Kidney (tissue), 22 donors: ENCODE measurements at places on chromosomes 3 and 15. TPM values are rescaled to one million over a fixed set of nuclear protein-coding genes. Genes with fewer than 3 reads are reported as not detected.

GRCh38 chr3:167031364-167032049, 348.6 kb downstream of the ZBBX start:
- no peak overlapping the region for H3K27ac ChIP-seq
- H3K4me3 ChIP-seq, result no peak overlapping the region
- H3K36me3 ChIP-seq, result no peaks in the 10 kb centered on the region
- H3K4me1 ChIP-seq, result no peaks in the 10 kb centered on the region
- DNase-seq, result no peak

Gene ISL2
- total RNA-seq, result 0.44 TPM

GRCh38 chr3:174206607-174207192, 652.4 kb upstream of the NAALADL2 start:
- no peak overlapping the region for H3K27ac ChIP-seq
- no peak overlapping the region for H3K4me3 ChIP-seq
- H3K36me3 ChIP-seq, result no peaks in the 10 kb centered on the region
- no peaks in the 10 kb centered on the region for H3K4me1 ChIP-seq

Gene TMEM43
- 86.5 TPM for total RNA-seq

Gene GP5
- total RNA-seq, result 0.22 TPM

Gene MESP1
- total RNA-seq, result 2.1 TPM

DNA sequence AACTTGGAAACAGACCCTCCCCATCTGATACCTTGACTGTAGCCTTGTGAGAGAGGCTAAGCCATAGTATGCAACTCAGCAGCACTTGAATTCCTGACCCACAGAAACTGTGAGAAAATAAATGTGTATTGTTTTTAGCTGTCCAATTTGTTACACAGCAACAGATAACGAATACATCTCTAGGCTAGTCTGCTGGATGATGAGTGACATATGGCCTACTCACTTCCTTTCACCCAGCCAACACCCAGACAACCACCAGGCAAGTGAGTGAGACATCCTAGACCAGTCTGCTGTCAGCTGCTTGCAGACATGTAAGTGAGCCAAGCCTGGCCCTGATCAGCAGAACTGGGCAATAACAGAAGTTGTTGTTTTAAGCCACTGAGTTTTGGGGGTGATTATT, 19.2 kb upstream of the SMAD6 start:
- H3K27me3 ChIP-seq, result no peaks in the 10 kb centered on the region
- H3K27ac ChIP-seq, result no peak overlapping the region
- H3K36me3 ChIP-seq, result no peaks in the 10 kb centered on the region
- no peaks in the 10 kb centered on the region for H3K4me1 ChIP-seq
- no peak overlapping the region for H3K4me3 ChIP-seq

DNA sequence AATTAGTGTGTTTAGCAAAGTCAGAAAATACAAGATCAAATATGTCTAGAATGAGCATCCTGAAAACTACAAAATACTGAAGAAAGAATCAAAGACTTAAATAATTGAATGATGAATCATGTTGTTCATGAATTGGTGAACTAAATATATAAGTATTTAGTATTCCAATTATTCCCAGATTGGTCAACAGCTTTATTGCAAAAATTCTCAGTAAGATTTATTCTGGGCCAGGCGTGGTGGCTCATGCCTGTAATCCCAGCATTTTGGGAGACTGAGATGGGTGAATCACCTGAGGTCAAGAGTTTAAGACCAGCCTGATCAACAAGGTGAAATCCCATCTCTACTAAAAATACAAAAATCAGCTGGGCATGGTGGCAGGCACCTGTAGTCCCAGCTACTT, 250.0 kb upstream of the NECTIN3 start:
- no peaks in the 10 kb centered on the region for H3K27me3 ChIP-seq
- H3K4me1 ChIP-seq, result no peaks in the 10 kb centered on the region
- no peaks in the 10 kb centered on the region for H3K36me3 ChIP-seq
- no peak overlapping the region for H3K27ac ChIP-seq
- no peak overlapping the region for H3K4me3 ChIP-seq

DNA sequence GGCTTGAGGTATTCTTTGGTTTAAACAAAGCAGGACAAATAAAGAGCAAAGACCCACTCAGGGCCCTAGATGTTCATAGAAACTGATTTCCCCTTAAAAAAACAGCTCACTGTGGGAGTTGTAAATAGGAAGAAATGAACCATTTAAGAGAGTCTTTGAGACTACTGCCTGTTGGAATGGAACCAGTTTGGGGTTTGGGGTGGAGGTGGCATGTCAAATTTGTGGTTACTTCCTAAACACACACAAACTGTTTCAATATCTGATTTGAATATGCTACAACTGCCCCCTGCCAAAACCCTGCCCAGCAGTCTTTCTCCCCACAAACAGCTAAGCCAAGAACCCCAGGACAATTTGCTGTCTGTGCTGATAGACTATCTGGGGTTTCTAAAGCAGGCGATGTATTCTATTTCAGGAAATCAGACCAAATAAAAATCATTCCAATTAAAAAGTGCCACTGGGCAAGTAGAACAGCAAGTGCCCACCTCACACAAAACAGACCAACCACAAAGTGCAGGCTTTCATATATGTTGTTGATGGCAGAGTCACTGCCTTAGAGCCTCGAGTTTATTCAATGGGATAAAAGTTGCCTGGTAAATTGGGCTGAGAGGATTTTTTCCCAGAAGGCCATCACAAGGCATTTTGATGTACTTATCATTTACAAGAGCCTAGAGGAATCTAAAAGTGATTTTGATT, 293.9 kb upstream of the PROK2 start:
- no peak overlapping the region for H3K27ac ChIP-seq
- no peaks in the 10 kb centered on the region for H3K36me3 ChIP-seq
- no peaks in the 10 kb centered on the region for H3K27me3 ChIP-seq
- DNase-seq, result no peak

DNA sequence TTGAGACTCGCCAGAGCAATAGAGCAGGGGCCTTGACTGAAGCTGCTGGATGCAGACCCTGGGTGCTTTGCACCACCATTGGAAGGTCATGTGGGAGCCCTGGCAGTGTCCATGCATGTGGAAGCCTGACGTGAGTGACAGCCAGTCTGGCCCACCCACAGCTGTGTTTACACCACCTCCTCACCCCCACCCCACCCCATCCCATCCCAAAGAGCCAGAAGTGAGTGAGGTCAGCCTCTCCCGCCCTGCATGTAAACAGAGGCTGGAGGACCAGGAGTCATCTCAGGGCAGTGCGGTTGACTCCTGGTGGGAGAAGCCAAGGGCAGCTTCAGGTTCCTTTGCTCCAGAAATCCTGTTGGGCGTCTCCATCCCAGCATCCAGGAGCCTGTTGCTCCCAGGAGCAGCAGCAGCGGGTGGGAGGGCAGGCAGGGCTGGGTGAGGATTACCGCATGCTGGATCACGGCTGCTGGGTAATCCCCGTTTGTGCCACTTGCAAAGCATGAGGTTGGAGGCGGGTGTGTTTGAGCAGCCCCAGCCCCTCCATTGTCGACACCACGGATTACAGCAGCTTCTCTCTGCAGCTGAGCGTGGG, 44.6 kb downstream of the CORO2B start:
- peaks cover 5% of the 10 kb centered on the region for H3K4me1 ChIP-seq
- H3K36me3 ChIP-seq, result no peaks in the 10 kb centered on the region
- no peak overlapping the region for H3K4me3 ChIP-seq
- H3K27me3 ChIP-seq, result no peaks in the 10 kb centered on the region
- no peak overlapping the region for H3K27ac ChIP-seq
- no peak for DNase-seq

DNA sequence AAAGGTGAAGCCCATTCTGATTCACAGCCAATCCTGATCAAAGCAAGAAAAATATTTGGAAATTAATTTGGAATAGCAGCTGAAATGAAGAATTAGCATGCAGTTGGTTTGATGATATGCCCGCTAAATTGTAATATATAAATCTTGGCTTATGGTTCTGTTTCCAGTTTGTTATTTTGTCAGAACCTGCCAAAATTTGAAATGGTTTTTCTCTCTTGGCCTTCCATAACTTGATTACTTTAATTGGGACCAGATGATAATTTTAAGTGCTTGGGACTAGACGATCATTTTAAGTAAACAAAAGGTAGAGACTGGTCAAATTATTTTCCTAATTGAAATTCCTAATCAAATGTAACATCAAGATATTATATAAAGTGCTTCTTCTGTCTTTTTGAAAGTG, 842.4 kb downstream of the TBL1XR1 start:
- H3K36me3 ChIP-seq, result no peaks in the 10 kb centered on the region
- DNase-seq, result no peak
- no peaks in the 10 kb centered on the region for H3K4me1 ChIP-seq
- no peak overlapping the region for H3K4me3 ChIP-seq
- H3K27ac ChIP-seq, result no peak overlapping the region

DNA sequence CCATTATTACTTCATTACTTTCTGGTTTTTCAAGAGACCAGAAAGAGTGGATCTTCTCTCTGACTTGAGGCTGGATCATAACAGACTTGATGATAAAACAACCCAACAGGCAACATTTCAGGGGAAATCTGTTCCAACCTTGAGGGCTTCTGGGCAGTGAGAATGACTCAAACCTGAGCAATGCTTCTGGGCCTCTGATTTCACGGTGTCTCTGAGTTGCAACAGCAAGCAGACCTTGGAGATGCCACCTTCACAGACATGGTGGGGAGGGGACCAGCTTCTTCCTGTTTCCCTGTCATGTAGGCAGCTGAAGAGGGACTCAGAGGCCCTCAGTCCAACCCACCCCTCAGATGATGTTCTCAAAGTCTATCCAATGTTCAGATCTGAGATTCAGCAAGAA, 104.0 kb downstream of the ABHD5 start:
- no peak overlapping the region for H3K4me3 ChIP-seq
- no peak for DNase-seq
- no peaks in the 10 kb centered on the region for H3K27me3 ChIP-seq

GRCh38 chr3:17967111-17967510, 224.7 kb upstream of the TBC1D5 start:
- no peaks in the 10 kb centered on the region for H3K4me1 ChIP-seq
- no peak for DNase-seq
- no peaks in the 10 kb centered on the region for H3K27me3 ChIP-seq
- H3K27ac ChIP-seq, result no peak overlapping the region
- no peak overlapping the region for H3K4me3 ChIP-seq
